Renal pelvis (tissue), 12 donors: ENCODE measurements at places on chromosomes 4 and X. TPM values are rescaled to one million over a fixed set of nuclear protein-coding genes. Genes with fewer than 3 reads are reported as not detected.

DNA sequence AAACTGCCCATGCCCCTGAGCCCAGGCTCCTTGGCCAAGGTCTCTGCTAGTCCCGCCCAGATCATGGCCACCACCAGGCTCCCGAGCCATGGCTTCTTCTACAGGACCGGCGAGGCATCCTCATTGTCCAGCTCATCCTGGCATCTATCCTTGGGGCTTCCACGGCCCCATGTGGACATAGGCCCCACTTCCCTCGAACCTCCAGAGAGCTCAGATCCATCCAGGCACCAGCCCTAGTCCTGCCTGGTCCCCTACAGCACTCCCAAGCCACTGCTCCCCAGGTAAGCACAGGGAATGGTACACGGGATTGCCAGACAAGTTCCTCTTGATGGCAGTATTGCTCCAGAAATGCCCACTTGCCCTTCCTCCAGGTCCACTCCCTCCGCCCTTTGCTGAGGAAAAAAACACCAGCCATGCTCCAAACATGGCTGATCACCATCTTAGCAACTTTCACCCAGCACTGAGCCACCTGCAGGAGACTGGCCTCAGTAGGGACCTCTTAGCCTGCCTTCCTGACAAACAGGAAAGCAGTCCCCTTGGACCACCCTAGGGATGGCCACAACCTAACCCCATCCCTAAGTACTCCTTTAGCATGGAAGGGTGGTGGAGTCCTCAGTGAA, 272.1 kb upstream of the AGTR2 start:
- peak; percentile 52 for DNase-seq

- no peak for DNase-seq
Observed at GRCh38 chr4:176469546-176469945, 149.8 kb downstream of the SPCS3 start.

- no peak for DNase-seq
Observed at GRCh38 chr4:78962597-78963115, 23.4 kb upstream of the PAQR3 start.

- DNase-seq = no peak
Observed at GRCh38 chr4:112736718-112737135, 99.8 kb downstream of the LARP7 start.

- no peak for DNase-seq
Observed at GRCh38 chr4:56245547-56246232, 141.6 kb downstream of the AASDH start.

GRCh38 chr4:163554870-163555465, 60.5 kb downstream of the TMA16 start:
- no peak for DNase-seq

GRCh38 chr4:52617336-52618020, 41.6 kb downstream of the USP46 start:
- no peak for DNase-seq

SASH3 gene
- 1.8 TPM for polyA plus RNA-seq

KLB gene
- polyA plus RNA-seq = 0.18 TPM

ZNF630 gene
- 2.3 TPM for polyA plus RNA-seq
